ENCODE measurements at places on chromosomes 5 and 9.

- no peak for DNase-seq
Measured at GRCh38 chr9:106305428-106306133, 557.4 kb upstream of the ZNF462 start.

- DNase-seq = no peak
Measured at GRCh38 chr9:5939530-5939929, 48.8 kb downstream of the MLANA start.

DNA sequence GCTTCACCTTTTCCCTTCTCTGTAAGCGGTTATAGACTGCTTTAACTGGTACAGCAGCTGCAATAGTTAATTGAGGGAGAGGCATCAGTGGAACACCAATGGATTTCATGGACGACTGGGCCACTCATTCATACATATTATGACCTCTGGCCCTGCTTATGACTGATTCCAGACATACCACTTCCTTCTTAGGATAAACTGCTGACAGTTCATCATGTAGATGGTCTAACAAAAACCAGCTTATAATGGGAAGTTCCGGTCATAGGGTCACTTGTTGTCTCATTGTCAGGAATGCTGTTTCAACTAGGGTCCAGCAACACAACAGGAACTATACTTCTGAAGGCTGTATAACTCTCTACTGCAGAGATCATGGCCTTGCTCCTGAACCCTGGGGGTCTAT lies 265.2 kb upstream of the RASA1 start:
- no peak for DNase-seq

GRCh38 chr9:73160868-73161267 lies 9.2 kb downstream of the ANXA1 start:
- no peak for DNase-seq

DNA sequence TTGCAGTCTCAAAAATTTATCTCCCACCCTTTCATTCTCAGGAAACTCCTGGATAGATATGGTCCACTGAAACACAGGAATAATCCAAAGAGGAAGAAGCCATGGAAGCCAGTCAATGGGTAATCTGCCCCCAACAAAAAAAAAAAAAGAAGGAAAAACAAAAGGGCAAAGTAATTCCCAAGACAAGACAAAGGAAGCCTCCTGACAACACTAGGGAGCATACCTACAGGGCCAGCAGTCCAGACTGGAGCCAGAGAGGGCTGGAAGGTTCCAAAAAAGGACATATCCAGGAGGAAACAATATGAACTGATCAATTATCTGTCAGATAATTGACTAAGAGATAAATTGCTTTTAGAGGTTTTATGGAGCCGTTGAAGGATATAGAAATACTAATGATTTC lies 12.9 kb downstream of the FNIP1 start:
- no peak for DNase-seq

- no peak for DNase-seq
Measured at GRCh38 chr9:131161585-131161984, 36.2 kb downstream of the NUP214 start.

GRCh38 chr5:78355561-78355960 lies 4.9 kb upstream of the SCAMP1 start:
- no peak for DNase-seq

GRCh38 chr9:117825609-117826347 lies 121.6 kb downstream of the TLR4 start:
- DNase-seq = peak; percentile 80

DNA sequence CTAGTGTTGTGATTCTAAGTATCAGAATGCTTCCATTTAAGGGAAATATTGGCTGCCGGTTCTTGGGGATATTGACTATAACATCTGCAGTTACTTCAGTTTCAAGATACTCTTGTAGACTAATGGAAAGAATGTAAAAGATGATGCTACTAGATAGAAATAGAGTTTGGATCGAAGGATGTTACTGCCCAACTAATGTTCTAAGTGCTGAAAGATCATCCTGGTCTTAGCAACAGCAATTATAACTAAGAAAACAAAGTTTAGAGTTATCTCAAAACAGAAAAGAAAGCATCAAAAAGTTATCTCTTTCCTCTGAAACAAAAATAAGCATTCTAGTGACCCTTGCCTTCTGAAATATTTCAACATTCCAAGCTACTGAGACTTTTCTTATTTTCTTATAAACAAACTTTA lies 49.9 kb downstream of the ITGA1 start:
- no peak for DNase-seq

DNA sequence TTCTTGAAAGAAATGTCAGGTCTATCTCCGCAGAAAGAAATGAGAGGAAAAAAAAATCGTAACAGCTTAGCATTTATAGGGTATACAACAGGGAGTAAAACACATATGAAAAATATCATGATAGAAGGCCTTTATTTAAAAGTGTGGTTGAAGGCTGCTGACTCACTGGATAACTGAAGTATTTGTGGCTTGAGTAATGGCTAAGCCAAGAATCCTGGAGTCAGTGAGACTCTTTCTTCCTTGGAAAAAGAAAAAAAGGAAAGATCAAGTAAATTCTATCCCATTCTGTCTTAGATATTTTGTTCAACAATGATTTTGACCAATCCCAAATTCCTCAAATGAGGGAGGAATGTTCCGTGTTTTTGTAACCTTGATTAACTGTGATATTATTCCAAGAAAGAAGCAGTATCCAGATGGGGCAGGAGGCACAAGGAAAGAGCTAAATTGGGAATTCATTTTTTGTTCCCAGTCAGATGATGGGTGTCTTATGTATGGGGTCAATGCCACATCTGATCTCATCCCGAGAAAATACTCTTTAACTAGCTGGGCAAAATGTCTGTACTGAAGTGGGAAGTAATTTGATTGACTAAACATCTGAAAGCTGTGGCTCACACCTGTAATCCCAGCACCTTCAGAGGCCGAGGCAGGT lies 64.3 kb upstream of the MYO10 start:
- DNase-seq = no peak

DNA sequence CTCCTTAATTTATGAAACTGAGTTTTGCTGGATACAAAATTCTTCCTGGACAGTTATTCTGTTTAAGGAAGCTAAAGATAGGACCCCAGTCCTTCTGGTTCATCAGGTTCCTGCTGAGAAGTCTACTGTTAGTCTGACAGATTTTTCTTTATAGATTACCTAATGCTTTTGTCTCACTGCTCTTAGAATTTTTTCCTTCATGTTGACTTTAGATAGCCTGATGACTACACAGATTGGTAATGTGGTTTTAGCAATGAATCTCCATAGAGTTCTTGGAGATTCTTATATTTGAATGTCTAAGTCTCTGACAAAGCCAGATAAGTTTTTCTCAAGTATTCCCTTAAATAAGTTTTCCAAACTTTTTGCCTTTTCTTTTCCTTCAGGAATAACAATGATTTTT lies 419.7 kb downstream of the CDH10 start:
- no peak for DNase-seq

DNA sequence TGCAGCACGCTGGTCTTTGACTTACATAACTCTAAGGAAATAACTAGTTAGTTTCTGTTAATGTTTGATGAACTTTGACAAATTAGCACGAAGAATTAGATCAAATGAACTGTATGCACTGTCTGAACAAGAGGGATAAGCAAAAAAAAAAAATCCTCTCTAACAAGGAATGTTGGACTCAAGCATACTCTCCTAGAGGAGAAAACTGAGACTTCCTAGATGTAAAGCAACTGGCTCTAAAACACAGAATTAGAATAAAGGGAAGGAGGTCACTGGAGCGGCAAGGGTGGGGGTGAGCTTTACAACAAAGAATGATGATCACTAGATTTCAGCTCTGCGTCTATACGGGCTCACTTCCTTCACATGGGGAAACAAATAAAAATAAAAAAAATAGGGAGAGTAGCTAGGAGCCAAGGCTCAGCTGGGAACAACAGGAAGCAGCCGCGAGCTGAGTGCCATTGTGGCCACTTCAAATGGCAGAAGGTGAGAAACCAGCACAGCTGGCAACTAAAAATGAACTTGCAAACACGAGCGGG lies 48.7 kb upstream of the CEMIP2 start:
- DNase-seq = no peak

- DNase-seq = no peak
Measured at GRCh38 chr9:106414042-106414441, 448.9 kb upstream of the ZNF462 start.

- peak; percentile 18 for DNase-seq
Measured at GRCh38 chr5:171534043-171534895, 114.8 kb downstream of the FGF18 start.

GRCh38 chr5:43679214-43679613 lies 76.2 kb downstream of the NNT start:
- no peak for DNase-seq

DNA sequence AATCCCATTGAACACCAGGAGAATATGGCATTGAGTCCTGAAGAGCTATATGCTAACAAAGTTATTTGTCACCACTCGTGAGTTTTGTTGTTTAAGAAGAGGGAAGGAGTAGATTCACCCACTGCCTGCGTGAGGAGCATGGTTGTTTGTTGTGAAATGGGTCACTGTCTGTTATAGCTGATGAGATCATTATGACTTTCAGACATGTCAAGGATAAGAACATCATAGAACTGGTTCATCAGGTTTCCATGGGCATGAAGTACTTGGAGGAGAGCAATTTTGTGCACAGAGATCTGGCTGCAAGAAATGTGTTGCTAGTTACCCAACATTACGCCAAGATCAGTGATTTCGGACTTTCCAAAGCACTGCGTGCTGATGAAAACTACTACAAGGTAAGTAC lies 76.9 kb downstream of the SYK start:
- no peak for DNase-seq

DNA sequence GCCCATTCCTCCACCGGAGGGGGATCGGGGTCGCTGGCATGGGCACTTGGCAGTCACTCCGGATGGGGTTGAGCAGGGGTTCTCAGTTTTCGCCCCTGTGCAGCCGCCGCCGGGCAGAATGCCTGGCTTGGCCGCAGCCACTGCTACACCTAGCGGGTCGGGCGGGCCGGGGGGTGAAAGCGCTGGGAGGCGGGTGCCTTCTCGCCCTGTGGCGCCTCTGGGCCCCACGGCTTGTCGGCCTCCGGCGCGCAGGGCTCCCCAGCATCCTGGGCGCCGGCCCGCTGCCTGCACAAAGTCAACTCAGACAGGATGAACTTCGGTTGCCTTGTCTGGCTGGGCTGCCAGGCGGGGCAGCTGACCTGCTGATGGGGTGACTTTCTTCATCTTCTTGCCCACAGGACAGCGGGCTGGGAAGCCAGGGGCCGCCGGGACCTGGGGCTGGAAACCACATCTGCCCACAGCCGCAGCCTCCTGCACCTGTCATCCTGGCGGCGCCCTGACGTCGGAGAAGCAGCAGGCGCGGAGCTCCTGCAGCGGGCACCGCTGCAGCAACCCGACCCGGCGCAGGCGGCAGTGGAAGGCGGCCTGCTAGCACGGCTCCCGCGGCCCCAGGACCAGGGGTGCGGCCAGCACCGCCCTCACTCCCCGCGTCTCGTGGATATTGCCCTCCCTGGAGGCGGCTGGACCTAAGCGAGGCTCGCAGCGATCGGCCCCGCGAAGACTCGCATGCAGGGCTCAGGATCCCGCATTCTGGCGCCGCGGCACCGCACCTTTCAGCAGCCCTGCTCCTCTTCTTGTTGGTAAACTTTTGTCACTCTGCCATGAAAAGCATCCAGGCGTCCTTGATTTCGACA lies 1.3 kb upstream of the ANKRD18A start:
- peak; percentile 23 for DNase-seq

- DNase-seq = no peak
Measured at GRCh38 chr5:126812199-126812570, 35.2 kb downstream of the LMNB1 start.

GRCh38 chr5:35320029-35320428 lies 89.7 kb upstream of the PRLR start:
- no peak for DNase-seq

All from hematopoietic multipotent progenitor cell treated with erythropoietin and hydrocortisone succinate and interleukin-3 and kit ligand, for 6 days (in vitro differentiated cells).